ENCODE measurements at places on chromosomes 4 and X. TPM values are rescaled to one million over a fixed set of nuclear protein-coding genes. Genes with fewer than 3 reads are reported as not detected.

DNA sequence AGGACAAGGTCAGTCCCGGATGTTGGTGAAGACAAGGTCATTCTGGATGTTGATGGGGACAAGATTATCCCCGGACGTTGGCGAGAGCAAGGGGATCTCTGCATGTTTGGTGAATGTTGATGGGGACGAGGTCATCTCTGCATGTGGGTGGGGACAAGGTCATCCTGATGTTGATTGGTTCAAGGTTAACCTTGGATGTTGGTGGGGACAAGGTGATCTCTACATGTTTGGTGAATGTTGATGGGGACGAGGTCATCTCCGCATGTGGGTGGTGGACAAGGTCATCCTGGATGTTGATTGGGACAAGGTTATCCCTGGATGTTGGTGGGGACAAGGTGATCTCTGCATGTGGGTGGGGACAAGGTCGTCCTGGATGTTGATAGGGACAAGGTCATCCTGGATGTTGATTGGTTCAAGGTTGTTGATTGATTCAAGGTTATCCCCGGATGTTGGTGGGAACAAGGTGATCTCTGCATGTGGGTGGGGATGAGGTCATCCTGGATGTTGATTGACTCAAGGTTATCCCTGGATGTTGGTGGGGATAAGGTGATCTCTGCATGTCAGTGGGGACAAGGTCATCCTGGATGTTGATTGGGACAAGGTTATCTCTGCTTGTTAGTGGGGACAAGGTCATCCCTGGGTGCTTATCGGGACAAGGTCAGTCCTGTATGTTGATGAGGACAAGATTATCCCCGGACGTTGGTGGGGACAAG lies 28.8 kb upstream of the PLCXD1 start:
- no peak overlapping the region for H3K4me3 ChIP-seq
- H3K4me1 ChIP-seq = peaks cover 6% of the 10 kb centered on the region
- no peaks in the 10 kb centered on the region for H3K27me3 ChIP-seq

DNA sequence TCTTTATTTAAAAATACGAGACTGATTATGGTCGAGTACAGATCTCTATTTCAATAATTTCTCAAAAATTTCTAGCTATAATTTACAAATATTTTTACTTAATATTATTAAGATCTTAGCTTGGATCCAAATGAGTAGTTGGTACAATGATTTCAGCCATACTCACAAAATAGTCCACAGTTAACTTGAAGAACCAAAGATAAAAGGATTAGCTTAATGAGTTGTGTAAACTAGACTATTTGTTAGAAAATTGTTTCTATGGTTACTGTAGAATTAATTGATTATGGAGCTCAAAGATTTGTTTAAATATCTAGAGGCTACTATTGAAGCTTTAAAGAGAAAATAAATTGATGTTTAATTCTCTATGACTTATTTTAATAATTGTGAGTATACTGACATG lies 1.6 kb downstream of the UGT2B10 start:
- H3K27ac ChIP-seq = no peak overlapping the region
- no peak overlapping the region for H3K4me3 ChIP-seq
- no peak for DNase-seq

- no peak for DNase-seq
- no peaks in the 10 kb centered on the region for H3K27me3 ChIP-seq
- H3K4me3 ChIP-seq = no peak overlapping the region
- H3K27ac ChIP-seq = no peak overlapping the region
Measured at GRCh38 chrX:66601522-66601921, 37.4 kb downstream of the EDA2R start.

GRCh38 chrX:153947009-153947769 lies 2.7 kb upstream of the RENBP start:
- peaks cover 13% of the 10 kb centered on the region for H3K4me1 ChIP-seq
- H3K36me3 ChIP-seq = peaks cover 22% of the 10 kb centered on the region
- peak overlapping the region; percentile 83 for H3K27ac ChIP-seq
- peak; percentile 93 for DNase-seq

GRCh38 chr4:16492872-16493271 lies 266.6 kb upstream of the TAPT1 start:
- DNase-seq = no peak
- H3K4me3 ChIP-seq = no peak overlapping the region
- no peak overlapping the region for H3K27ac ChIP-seq
- H3K4me1 ChIP-seq = no peaks in the 10 kb centered on the region

DNA sequence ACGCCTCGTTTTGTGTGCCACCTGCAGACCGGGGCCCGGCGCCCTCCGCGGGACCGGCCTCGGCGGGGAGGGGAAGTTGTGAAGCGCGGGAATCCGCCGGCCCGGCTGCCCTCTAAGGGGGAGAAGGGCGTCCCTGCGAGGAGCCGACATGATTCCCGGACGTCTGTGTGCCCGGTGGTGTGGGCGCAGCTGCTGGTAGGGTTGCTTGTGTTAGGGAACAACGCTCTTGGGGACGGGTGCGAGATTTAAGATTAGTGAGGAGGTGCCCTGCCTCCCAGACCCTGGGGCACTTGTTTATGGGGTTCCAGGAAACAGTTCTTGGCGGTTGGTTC lies 627 bp downstream of the CDKN2AIP start:
- peak overlapping the region; percentile 96 for H3K4me3 ChIP-seq
- H3K27ac ChIP-seq = peak overlapping the region; percentile 95
- no peak for DNase-seq
- H3K27me3 ChIP-seq = no peaks in the 10 kb centered on the region
- H3K4me1 ChIP-seq = peaks cover 38% of the 10 kb centered on the region
- H3K36me3 ChIP-seq = peaks cover 41% of the 10 kb centered on the region

- no peaks in the 10 kb centered on the region for H3K27me3 ChIP-seq
- H3K4me1 ChIP-seq = no peaks in the 10 kb centered on the region
- no peaks in the 10 kb centered on the region for H3K36me3 ChIP-seq
- no peak for DNase-seq
- no peak overlapping the region for H3K27ac ChIP-seq
Measured at GRCh38 chr4:176444741-176445140, 125.0 kb downstream of the SPCS3 start.

GRCh38 chr4:150931796-150932195 lies 83.3 kb downstream of the LRBA start:
- H3K27me3 ChIP-seq = no peaks in the 10 kb centered on the region
- no peak for DNase-seq
- no peaks in the 10 kb centered on the region for H3K4me1 ChIP-seq
- H3K27ac ChIP-seq = no peak overlapping the region
- no peak overlapping the region for H3K4me3 ChIP-seq

DNA sequence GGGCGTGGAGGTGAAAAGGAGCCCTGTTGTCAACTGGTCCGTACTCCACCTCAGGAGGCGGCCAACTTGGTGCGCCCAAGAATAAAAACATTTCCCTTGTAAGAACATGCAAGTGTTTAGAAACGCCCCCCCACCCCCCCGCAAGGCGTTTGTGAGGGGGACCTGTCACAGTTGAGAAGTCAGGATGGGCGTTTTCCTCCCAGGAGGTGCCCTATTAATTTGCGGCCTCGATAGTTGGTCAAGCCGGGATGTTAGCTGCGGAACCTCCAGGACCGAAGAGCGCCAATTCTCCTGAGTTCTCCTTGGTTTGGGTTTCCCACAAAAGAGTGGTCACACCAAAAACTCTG lies 651 bp upstream of the SAP30 start:
- peak overlapping the region; percentile 99 for H3K27ac ChIP-seq
- DNase-seq = no peak
- peaks cover 48% of the 10 kb centered on the region for H3K4me1 ChIP-seq

- no peak overlapping the region for H3K4me3 ChIP-seq
- no peak for DNase-seq
- peaks cover 25% of the 10 kb centered on the region for H3K27me3 ChIP-seq
- no peaks in the 10 kb centered on the region for H3K36me3 ChIP-seq
- no peak overlapping the region for H3K27ac ChIP-seq
- peaks cover 2% of the 10 kb centered on the region for H3K4me1 ChIP-seq
Measured at GRCh38 chr4:154623436-154623835, 11.0 kb upstream of the FGG start.

DNA sequence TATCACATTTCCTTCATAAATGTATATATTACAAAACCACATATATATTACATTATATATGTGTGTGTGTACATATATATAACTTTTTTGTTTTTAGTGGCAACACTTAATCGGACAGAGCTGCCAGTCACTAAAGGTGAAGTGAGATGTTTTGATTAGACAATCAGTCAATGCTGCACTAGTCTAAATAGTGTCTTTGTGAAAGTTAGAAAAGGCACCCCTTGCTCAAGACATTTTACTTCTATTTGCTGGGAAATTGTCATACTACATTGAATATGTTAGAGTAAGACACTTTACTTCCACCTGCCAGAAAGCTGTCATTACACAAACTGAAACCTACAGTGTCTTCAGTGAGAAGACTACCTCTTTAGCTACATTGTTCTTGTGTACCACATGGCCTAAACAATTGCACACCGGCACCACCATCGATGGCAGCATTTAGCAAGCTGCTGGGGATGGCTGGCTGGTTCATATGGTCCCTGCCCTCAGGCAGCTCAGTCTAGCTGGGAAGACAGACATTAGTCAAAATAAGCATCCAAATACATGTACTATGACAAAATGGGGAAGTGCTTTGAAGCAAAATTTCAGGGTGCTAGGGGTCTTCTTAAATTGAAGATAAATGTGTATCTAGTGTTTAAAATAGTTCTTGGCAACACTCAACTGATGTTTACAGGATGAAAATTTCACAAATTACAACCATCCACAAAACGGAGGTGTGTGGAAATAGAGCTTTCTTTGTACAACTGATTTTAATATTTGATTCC lies 148.1 kb upstream of the GATB start:
- no peak overlapping the region for H3K4me3 ChIP-seq
- no peak overlapping the region for H3K27ac ChIP-seq
- peaks cover 4% of the 10 kb centered on the region for H3K36me3 ChIP-seq
- peaks cover 8% of the 10 kb centered on the region for H3K27me3 ChIP-seq

HSFX4 gene
- total RNA-seq = not detected

DCAF8L2 gene
- total RNA-seq = not detected

PAK3 gene
- total RNA-seq = 0.30 TPM

KCNIP4 gene
- total RNA-seq = not detected

TCEAL6 gene
- total RNA-seq = not detected

All from activated CD4-positive, alpha-beta T cell treated with anti-CD3 and anti-CD28 coated beads, Interleukin-2, amount 10 ng/mL, durations not matched to agents 24 days and 14 days (primary cell).